ENCODE measurements at places on chromosomes 2 and 18. TPM values are rescaled to one million over a fixed set of nuclear protein-coding genes. Genes with fewer than 3 reads are reported as not detected.

DNA sequence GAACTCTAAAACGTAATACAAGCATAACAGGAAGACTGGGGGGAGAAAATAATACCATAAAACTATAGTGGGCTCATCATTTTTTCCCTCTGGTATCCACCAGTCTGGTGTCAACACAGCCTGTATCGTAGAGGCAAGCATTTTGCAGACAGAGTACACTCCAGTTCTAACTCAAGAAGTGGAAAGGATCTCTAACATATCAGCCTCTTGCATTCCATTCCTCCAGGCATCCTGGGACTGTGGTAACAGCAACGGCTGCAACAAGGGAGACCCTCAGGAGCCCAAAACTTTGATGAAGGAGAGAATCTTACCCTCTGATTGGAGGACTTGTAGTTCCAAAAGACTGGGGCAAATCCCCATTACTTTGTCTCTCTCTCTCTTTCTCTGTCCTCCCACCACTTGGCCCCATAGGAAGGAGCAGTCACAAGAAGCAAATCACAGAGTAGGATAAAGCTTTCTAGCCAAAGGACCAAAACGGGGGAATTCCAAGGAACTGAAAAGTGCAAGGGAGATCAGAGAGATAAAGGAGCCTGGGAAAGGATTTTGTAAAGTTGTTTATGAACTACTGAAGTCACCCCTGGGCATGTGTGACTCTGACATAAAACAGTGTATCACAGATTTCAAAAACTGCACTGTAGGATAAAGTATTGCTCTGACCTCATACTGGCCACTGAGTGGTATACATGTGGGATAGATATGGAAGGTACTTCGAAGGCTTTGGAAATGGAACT is 11.9 kb downstream of the FRZB start:
- DNase-seq, result no peak

Gene CHRNG
- polyA plus RNA-seq, result not detected

Gene POTEE
- not detected for polyA plus RNA-seq

Gene VRK2
- polyA plus RNA-seq, result 8.5 TPM

- DNase-seq, result no peak
Measured at GRCh38 chr2:13654416-13654815, 937.7 kb downstream of the TRIB2 start.

DNA sequence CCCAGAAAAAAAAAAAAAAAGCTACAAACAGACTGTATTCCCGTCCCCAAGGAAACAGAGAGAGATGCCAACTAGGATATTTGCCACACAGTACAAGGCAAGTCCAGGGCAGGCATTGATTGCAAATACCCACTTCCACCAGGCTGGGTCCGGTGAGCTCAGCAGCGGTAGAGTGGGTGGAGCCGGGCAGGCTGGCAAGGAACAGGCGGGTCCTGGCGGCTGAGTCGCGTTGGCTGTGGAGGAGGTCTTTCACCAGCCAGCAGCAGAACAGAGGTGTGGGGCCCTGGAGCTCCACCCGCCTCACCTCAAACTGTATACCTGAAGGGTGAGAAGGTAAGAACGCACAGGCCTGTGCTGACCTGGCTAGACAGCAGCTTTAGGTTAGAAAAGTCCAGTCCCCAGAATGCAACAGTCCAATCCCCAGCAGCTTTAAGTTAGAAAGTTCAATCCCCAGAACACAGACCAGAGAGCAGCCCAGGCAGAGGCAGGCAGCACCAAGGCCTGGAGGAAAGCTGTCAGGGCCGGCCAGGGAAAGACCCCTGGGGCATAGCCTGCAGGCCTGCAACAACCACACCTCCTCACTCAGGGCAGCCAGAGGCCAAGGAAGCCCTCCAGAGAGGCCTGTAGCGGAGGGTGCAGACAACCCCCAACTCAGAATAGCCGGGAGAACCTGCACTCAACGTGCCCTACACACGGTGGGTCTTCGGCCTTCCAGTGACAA is 21.9 kb upstream of the MTERF4 start:
- no peak for DNase-seq

Gene TANC1
- 52.2 TPM for polyA plus RNA-seq
